ENCODE measurements at places on chromosomes 11 and 22.

- no peak for DNase-seq
These were observed 71.5 kb downstream of the SGSM3 start for GRCh38 chr22:40441761-40442390.

DNA sequence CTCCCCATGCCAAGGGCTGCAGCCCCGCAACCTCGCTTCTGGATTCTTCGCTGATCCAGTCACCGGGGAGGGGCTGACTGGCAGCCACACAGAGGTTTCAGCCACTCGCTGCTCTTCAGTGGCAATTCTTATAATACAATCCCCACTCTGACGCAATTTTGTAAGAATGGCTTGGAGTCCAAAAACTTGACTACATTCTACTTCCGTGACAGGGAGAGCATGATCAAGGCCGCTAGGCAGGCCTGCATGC, 14.9 kb downstream of the PPM1F start:
- no peak for DNase-seq

- DNase-seq: no peak
These were observed 202.2 kb downstream of the CEP164 start for GRCh38 chr11:117529816-117530215.

DNA sequence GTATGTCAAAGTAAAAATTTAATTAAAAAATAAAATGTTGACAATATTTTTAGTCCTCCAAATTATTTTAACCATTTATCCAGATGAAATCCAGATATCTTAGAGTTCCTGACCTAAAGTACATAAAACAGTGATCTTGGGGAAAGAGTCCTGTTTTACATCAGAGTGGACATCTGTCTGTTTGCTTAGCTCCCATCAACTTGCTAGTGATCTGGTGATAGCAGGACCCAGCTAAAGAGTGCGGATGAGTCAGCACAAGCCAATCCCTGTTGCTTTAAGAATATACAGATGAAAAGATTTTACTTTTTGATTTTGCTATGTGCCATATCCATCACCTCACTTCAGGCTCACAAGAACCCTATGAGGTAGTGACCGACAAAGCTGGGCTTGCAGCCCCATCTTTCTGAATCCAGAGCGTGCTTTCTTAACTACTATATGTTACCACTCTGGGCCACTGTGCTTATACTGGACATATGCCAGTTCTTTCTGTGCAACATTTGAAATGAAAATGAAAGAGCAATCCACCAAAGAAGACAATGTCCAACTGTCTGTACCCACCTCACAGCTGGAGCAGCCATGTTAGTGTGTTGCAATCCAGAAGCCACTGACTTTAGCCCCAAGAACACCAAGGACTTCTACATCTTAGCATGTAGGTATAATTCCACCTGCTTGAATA, 167.6 kb upstream of the SESN3 start:
- peak; percentile 43 for DNase-seq

DNA sequence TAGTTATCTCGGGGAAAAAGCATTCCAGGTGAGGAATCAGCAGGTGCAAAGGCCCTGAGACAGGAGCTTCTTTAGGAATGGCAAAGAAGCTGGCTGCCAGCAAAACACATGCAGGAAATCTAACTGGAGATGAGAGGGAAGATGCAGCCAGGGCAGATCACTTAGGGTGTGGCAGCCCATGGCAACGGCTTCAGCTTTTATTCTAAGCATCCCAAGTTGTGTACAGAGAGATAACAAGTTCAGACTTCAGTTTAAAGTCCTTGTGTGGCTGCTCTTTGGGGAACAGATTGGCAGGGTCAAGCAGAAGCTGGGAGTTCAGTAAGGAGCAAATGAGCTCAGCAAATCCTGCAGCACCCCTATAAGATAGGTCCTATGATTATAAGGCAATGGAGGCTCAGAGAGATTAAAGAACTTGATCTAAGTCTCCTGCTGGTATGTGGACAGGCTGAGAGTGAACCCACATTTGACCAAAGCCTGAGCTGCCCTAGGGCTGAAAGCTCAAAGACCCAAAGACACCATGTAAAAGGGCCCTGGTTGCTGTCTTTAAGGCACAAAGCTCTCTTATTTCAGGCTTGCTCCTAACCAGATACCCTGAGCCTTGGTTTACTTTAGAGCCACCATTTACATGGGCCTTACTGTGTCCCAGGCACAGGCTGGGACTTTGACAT, 466.8 kb downstream of the SOX6 start:
- no peak for DNase-seq

GRCh38 chr11:128692753-128693415, 988 bp upstream of the FLI1 start:
- DNase-seq: no peak

- peak; percentile 33 for DNase-seq
These were observed at the start of gene GPR83 for GRCh38 chr11:94400839-94401772. TSS of gene GPR83 (minus strand) at chr11:94401419. CDS start at chr11:94401247, 172 bp downstream.

DNA sequence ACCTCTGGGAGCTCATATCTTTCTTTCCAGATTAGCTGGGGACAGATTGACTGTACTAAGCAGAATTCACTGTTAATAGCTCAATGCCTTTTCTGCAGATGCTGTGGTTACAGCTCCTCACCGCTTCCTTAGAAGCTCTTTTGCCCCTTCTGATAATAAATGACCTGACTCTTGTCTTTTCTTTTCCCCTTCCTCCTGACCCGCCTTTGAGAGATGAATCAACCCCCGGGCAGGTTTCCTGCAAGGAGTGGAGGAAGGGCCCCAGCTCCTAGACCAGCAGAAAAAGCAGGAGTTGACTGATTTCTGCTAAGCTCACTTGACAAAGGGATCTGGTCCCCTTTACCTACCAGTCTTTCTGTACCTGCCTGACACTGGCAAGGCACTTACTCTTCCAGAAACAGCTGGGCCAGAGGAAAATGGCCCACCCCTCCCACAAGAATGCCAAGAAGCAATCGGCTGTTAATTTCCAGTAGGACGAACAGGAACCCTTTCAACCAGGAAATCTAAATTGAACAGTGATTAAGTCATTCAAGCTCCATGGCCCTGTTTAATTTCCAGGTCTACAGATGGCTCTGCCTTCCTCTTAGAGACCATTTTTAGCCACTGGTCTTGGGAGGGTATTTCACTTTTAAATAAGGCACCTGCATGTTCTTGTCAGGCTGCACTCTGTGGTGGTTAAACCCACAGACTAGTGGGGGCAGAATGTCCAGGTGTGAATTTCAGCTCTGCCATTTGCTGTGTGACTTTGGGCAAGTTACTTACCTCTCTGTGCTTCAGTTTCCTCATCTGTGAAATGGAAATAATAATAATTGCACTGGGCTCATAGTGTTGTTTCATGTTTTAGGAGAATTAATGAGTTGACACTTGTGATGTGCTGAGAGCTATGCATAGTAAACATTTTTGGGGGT, 67.5 kb downstream of the PRR5L start:
- DNase-seq: no peak

DNA sequence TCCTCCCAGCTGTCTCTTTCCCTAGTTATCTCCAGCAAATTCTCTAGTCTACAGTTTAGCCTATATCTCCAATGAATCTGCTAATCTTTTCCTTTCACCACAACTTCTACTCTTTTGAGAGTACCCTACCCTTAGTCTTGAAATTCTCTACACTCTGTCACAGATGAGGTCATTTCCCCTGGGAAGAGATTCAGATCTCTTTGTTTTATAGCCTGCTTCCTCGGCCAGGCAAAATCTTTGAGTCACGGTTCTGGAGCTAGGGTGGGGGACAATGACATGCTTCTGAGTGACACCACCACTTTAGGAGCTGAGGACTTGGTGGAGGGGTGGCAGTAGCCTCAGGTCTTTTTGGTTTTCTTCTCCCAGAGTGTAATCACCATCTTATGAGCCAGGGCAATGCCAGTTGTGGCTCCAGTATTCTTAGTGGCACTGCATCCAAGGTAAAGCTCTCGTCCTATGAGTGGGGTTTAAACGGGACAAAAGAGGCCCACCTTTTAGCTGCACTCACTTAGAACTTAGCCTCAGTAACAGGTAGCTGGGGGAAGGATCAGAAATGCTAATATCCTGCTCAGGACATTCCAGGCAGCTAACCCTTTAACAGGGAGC, 98.5 kb upstream of the RRM1 start:
- peak; percentile 70 for DNase-seq
